ENCODE measurements at places on chromosomes 3 and 15. TPM values are rescaled to one million over a fixed set of nuclear protein-coding genes. Genes with fewer than 3 reads are reported as not detected.

GRCh38 chr3:99562138-99562537 is 76.3 kb upstream of the COL8A1 start:
- peak; percentile 67 for DNase-seq

- DNase-seq = no peak
Observed at GRCh38 chr15:59104602-59104911, 389 bp upstream of the CCNB2 start.

- DNase-seq = no peak
Observed at GRCh38 chr15:64623347-64623996, 151.9 kb downstream of the RBPMS2 start.

DNA sequence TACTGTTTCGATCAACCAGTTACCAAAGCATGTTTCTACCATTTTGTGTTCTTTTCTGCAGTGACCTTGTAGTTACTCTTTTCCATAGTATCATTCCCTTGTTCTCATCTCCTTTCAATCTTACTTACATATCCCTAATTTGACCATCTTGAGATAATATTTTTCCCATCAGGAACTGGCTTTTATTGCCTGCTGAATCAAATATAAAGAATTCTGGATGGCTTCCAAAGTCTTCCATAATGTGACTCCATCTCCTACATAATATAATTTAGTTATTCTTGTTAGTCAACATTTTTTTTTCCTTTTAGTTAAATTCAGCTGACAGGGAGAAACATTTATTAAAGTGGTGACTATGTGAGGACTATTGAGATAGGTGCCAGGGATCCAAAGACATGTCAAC is 7.0 kb downstream of the USP8 start:
- DNase-seq = no peak

GRCh38 chr15:85967553-85967952 is 112.1 kb upstream of the AGBL1 start:
- DNase-seq = no peak

GRCh38 chr3:38121832-38122461 is 15.0 kb downstream of the ACAA1 start:
- no peak for DNase-seq

DNA sequence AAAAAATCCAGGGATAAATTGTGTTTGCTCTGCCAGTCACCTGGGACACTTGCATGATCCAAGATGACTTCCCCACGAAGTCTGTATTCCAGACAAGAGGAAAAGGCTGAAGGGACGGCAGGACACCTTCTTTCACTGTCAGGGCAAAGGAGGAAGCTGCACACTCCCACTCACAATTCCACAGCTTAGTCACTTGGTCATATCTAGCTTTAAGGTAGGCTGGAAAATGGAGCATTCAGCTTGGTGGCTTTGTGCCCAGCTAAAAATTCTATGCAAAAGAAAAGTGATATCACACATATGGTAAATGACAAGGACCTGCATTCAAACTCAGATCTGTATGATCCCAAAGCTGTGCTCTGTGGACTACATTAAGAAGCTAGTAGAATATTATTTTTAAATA is 109.2 kb upstream of the TPM1 start:
- DNase-seq = no peak

DNA sequence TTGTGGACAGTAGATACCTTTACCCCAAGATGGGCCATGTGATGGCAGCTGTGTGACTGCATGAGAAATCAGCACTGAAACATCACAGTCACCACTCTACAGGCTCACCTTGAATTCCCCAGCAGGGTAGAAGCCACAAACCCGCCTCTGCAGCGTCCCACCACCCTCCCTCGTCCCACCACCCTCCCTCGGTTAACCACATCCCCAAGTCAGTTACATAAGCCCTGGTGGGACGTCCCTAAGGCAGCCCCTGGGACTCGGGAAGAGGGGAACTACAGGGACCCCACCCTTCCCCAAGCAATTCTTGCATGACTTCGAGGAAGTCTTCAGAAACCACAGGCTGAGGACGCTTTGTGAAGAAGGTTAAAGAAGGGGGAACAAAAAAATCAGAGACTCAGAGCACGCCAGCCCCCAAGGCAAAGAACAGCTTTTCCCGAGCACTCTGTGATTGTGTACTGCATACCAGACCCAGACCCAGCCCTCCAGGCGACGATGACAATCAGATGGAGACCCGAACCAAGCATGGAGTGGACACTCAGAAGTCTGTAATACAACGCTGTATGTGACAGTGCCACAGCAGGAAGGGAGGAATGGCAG is 60.5 kb downstream of the SH3BP5 start:
- peak; percentile 78 for DNase-seq

- DNase-seq = no peak
Observed at GRCh38 chr3:118943597-118943996, 91.0 kb downstream of the IGSF11 start.

- DNase-seq = no peak
Observed at GRCh38 chr3:36596419-36596818, 167.9 kb downstream of the DCLK3 start.

DNA sequence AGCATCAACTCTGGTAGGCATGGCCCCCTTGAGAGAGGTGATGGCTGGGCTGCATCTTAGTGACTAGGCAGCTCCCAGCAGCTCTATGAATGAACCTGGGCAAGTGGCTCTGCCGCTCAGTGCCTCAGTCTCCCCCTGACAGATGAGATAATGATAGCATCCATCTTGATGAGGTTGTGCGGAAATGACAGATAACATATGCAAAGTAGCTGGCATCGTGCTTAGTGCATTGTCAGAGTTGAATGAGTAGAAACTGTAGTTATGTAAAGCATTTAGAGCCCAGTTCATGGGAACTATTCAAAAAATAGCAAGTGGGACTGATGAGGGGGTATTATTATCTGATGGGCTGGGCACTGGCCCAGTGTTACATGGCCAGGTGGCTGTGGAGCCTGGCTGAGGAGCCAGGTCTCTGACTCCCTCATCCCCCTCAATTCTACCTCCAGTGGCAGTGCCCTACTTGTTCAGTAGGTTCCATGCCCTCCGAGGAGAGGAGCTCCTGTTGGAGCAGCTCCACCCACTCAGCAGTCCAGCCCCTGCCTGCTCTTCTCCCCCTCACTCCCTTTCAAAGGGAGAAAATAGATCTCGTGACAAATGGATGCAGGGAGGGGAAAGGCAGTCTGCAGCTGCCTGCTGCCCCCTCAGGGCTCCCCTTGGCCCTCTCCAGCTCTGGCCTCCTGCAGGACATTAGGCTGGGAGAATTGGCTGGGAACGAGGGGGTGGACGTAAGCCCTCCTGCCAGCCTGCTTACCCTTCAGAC is 6.6 kb downstream of the PRKCD start:
- no peak for DNase-seq

- peak; percentile 43 for DNase-seq
Observed at GRCh38 chr3:148077318-148077923, 620.3 kb upstream of the AGTR1 start.

Gene TM6SF1
- polyA plus RNA-seq = 2.6 TPM

Gene SEMA3G
- 28.2 TPM for polyA plus RNA-seq

Gene LSAMP
- 1.4 TPM for polyA plus RNA-seq

Gene GOLGA6L24
- not detected for polyA plus RNA-seq

Gene IRAK2
- 1.2 TPM for polyA plus RNA-seq

Gene ADAMTS17
- polyA plus RNA-seq = 1.7 TPM

Gene C3orf33
- polyA plus RNA-seq = 8.1 TPM
